Upper lobe of right lung (tissue), 1 donor: ENCODE measurements at places on chromosomes 11 and 22. TPM values are rescaled to one million over a fixed set of nuclear protein-coding genes. Genes with fewer than 3 reads are reported as not detected.

The OR51A2 gene
- total RNA-seq: not detected

DNA sequence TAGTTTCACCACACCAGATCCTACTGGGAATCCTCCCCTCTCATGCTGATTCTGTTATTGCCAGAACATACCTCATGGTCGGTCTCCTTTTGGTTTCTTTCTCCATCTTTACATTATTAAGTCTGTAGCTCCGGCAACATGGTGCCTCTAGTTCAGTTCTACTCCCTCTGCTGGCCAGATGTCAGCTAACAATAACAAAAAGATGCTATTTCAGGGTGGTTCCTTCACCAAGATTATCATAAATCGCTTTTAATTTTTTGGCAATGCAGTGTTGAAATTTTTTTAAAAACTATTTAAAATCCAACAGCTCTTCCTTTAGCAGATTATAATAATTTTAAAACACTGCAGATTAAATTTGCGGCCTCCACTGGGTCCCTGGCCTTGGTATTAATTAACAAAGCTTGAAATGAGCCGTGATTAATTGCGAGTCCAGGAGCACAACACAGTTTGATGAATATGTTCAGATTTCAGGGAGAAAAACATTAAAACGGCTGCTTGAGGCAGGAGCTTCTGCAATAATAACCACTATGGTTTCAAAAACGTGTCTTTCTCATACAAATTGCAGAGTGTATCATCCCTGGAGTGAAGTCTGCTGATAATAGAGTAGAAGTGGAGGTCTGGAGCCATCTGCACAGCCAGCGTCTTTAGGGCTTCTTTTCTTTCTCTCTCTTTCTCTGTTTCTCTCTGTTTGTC, 492.9 kb upstream of the KIRREL3 start:
- H3K36me3 ChIP-seq: no peaks in the 10 kb centered on the region
- no peaks in the 10 kb centered on the region for H3K4me1 ChIP-seq
- no peak overlapping the region for H3K27ac ChIP-seq

DNA sequence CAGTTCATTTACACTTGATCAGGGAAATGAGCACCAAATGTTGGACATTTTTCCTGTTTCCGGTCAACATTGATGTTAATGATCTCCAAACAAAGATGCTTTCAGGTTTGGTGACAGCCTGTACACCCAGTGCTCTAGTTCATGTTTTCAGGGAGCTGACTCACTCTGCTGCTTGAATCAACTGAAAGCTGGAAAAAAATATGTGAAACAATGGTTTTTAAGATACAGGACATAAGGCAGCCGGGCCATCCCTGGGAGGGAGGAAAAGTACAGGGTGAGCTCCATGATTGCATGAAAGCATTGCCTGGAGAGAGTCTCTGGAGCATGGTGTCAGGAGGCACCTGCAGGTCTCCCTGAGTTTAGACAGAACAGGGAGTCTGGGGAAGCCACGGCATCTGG, 259.6 kb downstream of the TBC1D22A start:
- no peaks in the 10 kb centered on the region for H3K27me3 ChIP-seq
- no peaks in the 10 kb centered on the region for H3K4me1 ChIP-seq
- H3K36me3 ChIP-seq: peaks cover 7% of the 10 kb centered on the region
- H3K27ac ChIP-seq: no peak overlapping the region
- H3K4me3 ChIP-seq: no peak overlapping the region
- DNase-seq: peak; percentile 20

- H3K4me1 ChIP-seq: peaks cover 18% of the 10 kb centered on the region
- no peak for DNase-seq
- H3K27ac ChIP-seq: no peak overlapping the region
- H3K27me3 ChIP-seq: no peaks in the 10 kb centered on the region
- peaks cover 59% of the 10 kb centered on the region for H3K36me3 ChIP-seq
Observed at GRCh38 chr11:68266121-68266891, 5.5 kb downstream of the C11orf24 start.

DNA sequence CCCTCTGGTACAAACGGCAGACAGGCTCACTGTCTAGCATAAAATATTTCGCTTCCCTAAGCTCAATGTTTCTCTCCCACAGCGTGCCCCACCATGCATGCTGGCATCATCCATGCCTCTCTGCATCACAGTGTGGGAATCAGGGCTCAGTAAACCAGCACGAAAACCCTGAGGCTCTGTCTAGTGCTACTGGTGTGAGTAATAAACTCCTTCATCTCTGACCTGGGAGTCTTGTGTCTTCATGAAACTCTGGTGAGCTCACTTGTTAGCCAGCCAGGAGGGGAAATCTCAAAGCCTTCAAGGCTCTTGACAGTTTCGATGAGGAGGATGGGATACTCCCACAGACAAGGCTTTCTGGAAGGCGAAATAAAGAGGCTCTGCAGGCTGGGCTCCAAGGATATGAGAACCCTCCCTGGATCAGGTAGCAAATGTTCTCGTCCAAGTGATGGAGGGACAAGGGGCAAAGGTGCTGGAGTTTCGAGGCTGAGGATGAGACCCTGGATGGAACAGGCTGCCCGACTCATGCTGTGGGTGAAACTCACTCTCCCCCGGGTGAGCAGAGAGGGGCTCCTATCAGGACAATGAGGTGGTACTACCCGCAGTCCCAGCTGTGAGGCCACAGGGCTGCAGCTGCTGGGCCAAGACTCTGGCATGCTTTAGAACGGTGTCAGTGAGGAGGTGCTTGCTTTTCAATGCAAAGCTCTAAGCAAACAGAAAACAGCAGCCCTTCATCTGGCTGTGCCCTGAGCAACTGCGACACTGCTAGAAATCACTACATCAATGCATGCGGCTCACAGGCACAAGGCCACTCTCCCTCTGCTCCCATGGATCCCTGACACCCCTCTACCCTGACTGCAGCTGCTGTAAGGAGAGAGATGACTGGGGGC, 69.3 kb downstream of the SHANK2 start:
- DNase-seq: no peak
- no peaks in the 10 kb centered on the region for H3K36me3 ChIP-seq
- no peaks in the 10 kb centered on the region for H3K4me1 ChIP-seq
- no peak overlapping the region for H3K27ac ChIP-seq
- H3K4me3 ChIP-seq: no peak overlapping the region

GRCh38 chr11:11989774-11990744, 18.4 kb downstream of the DKK3 start:
- no peaks in the 10 kb centered on the region for H3K36me3 ChIP-seq
- H3K4me3 ChIP-seq: no peak overlapping the region
- H3K4me1 ChIP-seq: peaks cover 9% of the 10 kb centered on the region
- DNase-seq: peak; percentile 22
- no peaks in the 10 kb centered on the region for H3K27me3 ChIP-seq
- no peak overlapping the region for H3K27ac ChIP-seq

DNA sequence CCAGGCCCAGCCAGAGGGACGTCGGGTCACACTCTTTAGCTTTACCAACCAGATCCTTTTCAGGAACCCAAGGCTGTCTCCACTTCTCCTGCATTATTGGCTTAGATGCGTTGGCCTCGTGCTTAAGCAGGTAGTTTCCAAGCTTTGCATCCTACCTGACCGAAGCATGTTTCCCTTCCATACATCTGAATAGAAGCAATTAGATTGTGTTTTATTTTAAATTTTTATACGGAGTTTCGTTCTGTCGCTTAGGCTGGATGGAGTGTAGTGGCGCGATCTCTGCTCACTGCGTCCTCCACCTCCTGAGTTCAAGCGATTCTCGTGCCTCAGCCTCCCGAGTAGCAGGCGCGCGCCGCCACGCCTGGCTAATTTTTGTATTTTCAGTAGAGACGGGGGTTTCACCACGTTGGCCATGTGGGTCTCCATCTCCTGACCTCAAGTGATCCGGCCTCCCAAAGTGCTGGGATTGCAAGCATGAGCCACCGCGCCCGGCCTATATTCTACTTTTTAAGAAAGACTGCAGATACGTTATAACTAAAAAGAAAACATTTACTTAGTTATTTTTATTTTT, 677 bp downstream of the DYNC2H1 start:
- H3K27ac ChIP-seq: peak overlapping the region; percentile 84
- peak overlapping the region; percentile 68 for H3K4me3 ChIP-seq
- H3K36me3 ChIP-seq: no peaks in the 10 kb centered on the region
- H3K27me3 ChIP-seq: no peaks in the 10 kb centered on the region
- H3K4me1 ChIP-seq: peaks cover 7% of the 10 kb centered on the region
